Myocyte (in vitro differentiated cells): ENCODE measurements at places on chromosomes 6 and 20.

- no peak for DNase-seq
These were observed 52.5 kb downstream of the RBL1 start for GRCh38 chr20:37042986-37043972.

GRCh38 chr6:43698584-43699349 lies 11.2 kb upstream of the MRPS18A start:
- DNase-seq = peak; percentile 84

- no peak for DNase-seq
These were observed 16.6 kb upstream of the ZNF831 start for GRCh38 chr20:59146780-59147565.

GRCh38 chr6:40889137-40889832 lies 149.7 kb downstream of the UNC5CL start:
- DNase-seq = no peak

DNA sequence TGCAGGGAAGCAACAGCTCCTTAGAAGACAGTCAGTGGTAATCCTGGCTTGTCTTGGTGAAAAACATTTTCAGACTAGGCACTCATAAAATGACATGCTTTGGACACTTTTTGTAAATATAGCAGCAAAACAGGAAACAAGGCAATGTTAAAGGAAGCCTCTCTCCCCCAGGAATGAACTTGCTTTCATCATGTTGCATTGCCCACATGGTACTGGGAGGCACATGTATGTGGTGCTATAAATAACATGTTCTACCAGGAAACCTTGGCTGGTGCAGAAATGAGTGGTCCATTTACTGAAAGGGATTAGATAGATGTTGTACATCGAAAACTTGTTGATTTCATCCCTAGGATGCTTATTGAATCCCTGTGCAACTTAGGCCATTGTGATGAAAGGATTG lies 121.4 kb upstream of the RREB1 start:
- DNase-seq = no peak

DNA sequence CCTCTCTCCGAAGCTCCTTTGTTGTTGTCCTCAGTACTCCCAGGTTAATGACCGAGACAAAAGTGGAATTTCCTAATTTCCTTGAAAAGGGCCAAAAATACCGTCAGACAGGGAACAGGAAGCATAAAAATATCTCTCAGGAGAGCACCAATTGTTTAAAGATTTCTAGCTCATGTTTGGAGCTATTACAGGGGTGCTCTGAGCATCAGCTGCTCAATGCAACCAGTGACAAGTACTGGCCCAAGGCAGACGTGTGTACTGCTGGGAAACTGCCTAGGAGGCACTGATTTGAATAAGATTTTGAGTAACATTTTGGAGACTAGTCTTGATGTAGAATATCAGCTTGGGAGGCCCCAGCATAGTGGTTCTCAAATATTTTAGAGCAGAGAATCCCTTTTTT lies 17.3 kb downstream of the LAMA4 start:
- no peak for DNase-seq
